ENCODE measurements at places on chromosomes 4 and X.
A peak's percentile ranks its signal among the peaks of the same experiment; 100 is the strongest.

DNA sequence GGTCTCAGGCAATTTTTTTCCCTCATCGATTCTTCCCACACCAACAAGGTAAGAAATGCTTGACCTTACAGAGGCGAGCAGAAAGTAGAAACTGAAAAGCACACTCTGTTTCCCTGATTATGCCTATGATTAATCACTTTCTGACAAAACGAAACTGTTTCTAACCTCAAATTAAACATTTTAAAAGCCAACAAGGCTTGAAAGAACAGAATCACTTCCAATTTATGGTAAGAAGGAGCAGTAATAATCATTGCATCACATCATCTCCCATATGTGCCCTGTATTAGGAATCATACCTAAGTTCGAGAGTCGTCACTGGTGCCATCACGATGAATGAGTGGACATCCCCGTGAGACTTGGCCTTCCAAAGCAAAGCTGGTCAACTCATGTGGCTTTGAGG lies 12.5 kb upstream of the CXCL13 start:
- no peak for DNase-seq

- no peak for DNase-seq
Measured at GRCh38 chr4:184705692-184706091, 28.2 kb downstream of the CENPU start.

GRCh38 chr4:77599378-77599777 lies 6.2 kb upstream of the CXCL13 start:
- peak; percentile 51 for DNase-seq

- DNase-seq = no peak
Measured at GRCh38 chr4:7463566-7464258, 29.0 kb upstream of the PSAPL1 start.

GRCh38 chr4:145773581-145774234 lies 93.8 kb downstream of the C4orf51 start:
- no peak for DNase-seq

DNA sequence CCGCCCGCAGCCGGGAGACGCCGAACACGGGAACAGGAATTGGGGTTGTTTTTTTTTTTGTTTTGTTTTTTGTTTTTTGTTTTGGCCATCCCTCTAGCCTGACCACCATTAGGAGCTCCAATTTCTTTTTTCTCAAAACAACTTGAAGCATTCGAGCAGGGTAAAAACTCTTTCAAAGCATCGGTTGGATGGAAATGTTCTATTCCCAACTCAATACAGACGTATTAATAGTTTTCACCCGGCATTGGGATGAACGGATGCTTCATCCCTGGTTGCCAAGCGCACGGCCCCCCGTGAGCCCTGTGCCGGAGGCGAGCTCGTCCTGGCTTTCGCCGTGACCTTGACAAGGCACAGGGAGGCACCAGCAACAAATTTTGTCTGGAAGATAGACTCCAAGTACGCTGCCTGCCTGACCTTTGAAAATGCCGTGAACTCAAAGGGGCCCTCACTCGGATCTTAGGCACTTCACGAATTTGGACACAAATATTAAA lies 352 bp upstream of the MAP3K15 start:
- no peak for DNase-seq
